ENCODE measurements at places on chromosomes 2 and 18.

DNA sequence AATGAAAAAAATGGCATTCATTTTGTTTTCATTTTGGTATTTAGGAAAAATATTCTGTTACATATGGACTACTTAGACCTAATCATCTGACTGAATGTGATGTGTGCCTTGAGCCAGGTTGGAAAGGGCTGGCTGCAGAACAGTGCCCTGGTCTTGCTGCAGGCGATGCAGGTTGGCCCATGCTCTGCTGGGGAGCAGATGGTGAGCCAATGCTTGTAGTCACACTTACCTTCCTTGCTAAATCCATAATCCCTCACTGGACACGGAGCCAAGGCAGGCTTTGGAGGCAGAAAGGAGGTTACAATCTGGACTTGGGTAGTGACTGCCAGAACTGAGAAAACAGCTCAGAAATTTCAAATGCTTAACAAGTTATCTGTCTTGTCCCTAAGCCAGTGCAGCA is 228.7 kb downstream of the ARHGAP15 start:
- peak; percentile 17 for DNase-seq

DNA sequence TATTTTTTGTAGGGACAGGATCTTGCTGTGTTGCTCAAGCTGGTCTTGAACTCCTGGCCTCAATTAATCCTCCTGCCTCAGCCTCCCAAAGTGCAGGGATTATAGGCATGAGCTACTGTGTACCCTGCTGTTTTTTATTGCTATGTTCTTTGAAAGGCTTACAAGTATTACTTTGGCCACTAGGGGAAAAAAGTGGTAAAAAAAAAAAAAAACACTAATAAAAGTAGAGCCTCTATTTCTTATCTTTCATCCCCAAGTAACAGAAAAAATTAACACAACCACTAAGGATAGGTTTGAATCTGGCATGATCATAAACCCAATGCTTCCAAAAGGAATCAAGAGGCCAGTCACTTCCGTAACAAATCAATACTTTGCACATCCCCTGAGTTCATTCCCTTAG is 11.6 kb downstream of the NOL10 start:
- no peak for DNase-seq

DNA sequence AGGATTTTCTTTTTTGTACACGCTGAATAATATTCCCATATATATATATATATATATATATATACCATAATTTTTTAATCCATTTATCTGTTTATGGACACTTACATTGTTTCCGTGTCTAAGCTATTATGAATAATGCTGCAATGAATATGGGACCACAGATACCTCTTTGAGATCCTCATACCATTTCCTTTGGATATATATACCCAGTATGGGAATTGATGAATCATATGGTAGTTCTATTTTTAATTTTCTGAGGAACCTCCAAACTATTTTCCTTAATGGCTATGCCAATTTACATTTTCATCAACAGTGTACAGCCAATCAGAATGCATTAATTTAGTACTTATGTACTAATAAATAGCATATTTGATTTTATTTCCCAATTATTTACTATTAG is 53.1 kb downstream of the MERTK start:
- DNase-seq, result no peak

DNA sequence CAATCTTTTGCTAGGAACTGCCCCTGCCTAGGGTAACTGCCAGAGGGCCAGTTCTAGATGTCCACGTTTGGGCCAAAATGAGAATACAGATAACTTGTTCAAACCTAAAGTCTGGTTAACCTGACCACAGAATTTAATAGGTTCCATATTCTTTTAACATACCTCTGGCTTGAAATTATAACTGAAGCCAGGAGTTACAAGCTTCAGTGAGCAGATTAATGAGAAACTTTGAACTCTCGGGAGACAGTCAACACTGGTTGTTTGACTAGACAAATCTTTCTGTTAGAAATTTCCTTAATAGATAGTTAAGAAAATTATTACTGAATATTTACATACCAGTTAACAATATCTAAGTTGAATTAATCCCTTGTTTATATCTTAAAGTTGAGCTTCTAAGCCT is 110.0 kb upstream of the KLF7 start:
- no peak for DNase-seq

- DNase-seq, result no peak
Measured at GRCh38 chr2:112516801-112517200, 25.5 kb upstream of the POLR1B start.

- no peak for DNase-seq
Measured at GRCh38 chr2:200741468-200742202, 70.1 kb upstream of the BZW1 start.

- no peak for DNase-seq
Measured at GRCh38 chr2:239806758-239807434, 218.2 kb downstream of the NDUFA10 start.
